Forelimb muscle (tissue), 1 donor: ENCODE measurements at places on chromosomes 4 and X.

DNA sequence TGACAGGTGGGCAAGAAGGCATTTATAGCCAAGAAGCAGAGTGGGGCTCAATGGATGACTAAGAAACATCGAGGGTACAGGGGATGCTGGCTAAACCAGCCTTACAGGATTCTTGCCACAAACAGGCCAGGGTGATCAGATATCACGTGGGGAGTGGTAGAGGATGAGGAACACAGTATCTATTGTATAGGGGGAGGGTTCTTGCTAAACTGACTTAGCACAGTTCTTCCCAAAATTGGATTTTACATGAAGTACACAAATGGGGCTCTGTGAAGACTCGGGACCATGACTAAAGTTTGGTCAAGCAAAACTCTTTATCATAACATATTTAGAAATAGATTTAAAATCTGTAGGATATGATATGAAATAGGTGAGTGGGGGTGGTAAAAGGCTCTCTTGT lies 144.0 kb upstream of the ATOH1 start:
- DNase-seq, result no peak

DNA sequence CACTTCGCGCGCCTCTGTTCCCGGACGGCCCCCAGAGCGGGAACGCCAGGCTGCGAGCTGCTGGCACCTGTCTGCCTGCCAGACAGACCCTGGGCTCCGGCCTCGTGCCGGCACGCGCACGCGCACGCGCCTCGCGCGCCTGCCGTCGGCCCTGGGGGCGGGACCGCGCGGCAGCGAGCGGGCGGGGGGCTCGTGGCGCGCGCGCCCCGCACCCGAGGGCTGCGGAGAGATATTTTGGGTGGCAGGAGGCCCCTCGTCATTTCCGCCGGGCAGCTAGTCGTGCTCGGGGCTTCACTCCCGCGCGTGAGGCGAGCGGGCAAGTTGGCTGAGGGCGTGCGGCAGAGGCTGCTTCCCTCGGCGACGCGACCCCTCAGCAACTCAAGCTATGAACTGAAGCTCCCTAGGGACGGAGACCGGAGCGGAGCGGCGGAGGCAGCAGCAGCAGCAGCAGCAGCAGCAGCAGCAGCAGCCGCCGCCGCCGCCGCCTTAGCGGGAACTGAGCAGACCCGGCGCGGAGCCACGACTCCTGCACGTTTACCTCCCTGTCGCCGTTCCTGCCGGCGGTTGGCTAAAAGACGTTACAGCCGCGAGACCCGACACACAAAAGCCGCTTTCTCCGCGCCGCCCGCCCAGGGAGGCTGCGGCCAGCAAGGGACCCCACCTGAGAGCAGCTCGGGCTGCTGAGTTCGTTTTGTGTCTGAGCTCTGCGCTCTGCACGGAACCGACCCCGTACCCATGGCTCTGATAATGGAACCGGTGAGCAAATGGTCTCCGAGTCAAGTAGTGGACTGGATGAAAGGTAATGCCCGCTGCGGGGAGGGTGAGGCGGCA lies at the start of gene CNKSR2:
TSS of gene CNKSR2 (plus strand) at position 256 of the 831 bp plus-strand sequence. CDS start at position 736, 480 bp downstream.
- DNase-seq, result no peak

- no peak for DNase-seq
Measured at GRCh38 chr4:48173056-48173991, 39.3 kb upstream of the TXK start.

DNA sequence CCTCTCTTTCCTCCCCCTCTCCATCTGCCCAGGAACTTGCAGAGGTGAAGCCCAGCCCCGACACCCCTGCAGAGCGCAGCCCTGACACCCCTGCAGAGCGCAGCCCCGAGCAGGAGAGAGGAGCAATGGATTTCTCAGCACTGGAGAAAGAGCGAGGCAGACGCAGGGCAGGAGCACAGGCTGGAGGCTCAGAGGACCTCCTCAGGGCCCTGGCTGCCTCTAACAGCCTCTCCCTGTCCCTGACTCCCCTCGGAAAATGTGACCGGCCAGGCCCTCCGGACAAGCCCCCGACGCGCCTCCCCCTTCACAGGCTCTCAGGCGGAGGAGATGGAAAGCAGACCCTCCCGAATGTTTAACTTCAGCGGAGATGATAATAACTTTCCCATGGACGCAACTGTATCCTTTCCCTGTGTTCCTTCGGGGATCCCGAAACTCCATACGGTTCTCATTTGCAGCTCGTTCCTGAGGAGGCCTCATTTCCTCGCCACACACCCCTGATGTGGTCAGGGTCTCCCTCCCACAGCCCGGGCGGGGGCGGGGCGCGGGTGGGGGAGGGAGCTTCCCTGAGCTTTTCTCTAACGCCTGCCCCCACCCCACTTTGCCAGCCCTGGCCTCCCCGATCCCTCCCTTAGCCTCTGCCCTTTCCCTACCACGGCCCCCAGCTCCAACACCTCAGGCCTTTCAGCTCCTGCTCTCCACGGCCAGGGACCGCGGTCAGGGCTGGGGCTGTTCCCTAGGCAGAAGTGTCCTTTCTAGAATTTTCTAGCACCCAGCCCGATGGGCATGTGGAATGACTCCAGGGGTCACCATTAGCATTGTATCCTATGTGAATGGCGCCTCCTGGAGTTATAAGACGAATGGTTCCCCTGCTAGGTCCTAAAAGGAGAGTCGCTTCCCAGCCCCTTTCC lies 201.1 kb upstream of the BCOR start:
- no peak for DNase-seq

GRCh38 chrX:48003367-48003757 lies 427 bp downstream of the ZNF182 start:
- DNase-seq, result no peak

DNA sequence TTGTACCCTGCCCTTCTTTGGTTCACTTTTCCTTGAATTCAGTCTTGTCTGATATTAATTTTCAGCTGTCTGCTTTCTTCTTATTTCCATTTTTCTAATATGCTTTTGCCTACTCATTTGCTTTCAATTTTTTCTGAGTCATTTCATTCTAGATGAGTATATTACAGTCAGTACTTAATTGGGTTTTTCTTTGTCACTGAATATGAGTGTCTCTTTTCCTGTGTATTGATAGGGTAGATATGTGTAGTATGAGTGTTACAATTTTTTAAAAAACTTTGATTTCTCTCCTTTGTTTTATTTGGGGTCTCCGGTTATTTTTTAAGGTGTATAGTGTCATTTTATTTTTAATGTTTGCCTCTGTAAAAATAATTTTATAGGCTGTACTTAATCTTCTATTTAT lies 222.2 kb downstream of the IDS start:
- no peak for DNase-seq
